ENCODE measurements at places on chromosomes 12 and 14.

GRCh38 chr12:114918535-114919233 is 234.7 kb upstream of the TBX3 start:
- no peak overlapping the region for H3K27ac ChIP-seq
- H3K36me3 ChIP-seq: no peaks in the 10 kb centered on the region
- no peaks in the 10 kb centered on the region for H3K27me3 ChIP-seq
- DNase-seq: no peak
- H3K4me3 ChIP-seq: no peak overlapping the region
- H3K4me1 ChIP-seq: peaks cover 34% of the 10 kb centered on the region

DNA sequence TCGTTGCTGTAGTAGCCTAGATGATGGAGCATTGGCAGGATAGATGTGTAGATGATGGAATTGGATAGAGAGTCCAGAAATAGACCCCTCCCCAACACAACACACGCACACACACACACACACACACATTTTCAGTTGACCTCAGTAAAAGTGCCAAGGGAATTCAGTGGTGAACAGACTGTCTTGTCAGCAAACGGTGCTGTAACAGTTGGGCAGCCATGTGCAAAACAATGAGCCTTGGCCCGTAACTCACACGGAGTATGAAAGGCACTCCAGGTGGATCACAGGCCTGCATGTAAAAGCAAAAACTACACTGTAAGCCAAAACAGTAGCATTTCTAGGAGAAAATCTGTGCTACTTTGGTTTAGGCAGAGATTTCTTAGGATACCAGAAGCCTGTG is 87.8 kb downstream of the DDX51 start:
- no peak for DNase-seq
- H3K27me3 ChIP-seq: no peaks in the 10 kb centered on the region
- H3K4me3 ChIP-seq: no peak overlapping the region

GRCh38 chr14:61643555-61643954 is 51.8 kb upstream of the HIF1A start:
- no peaks in the 10 kb centered on the region for H3K27me3 ChIP-seq
- no peak overlapping the region for H3K27ac ChIP-seq
- DNase-seq: no peak
- no peaks in the 10 kb centered on the region for H3K36me3 ChIP-seq
- H3K4me1 ChIP-seq: peaks cover 7% of the 10 kb centered on the region

DNA sequence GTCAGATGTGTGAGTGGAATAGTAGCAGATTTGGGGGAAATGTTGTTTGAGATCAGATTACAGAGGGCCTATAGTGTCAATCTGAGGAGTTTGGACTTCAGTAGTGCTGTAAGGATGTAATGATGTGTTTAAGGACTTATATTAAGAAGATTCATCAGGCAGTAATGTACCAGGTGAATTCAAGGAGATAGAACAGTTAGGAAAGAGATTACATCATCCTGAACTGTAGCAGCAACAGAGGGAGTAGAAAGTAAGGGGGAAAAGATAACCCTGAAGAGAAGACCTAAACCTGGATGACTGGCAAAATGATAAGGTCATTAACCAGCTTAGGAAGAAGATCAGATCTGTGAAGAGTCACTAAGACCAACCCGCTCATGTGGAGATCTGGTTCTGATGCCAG is 349.4 kb downstream of the PDZRN4 start:
- H3K27me3 ChIP-seq: no peaks in the 10 kb centered on the region
- no peak for DNase-seq
- H3K27ac ChIP-seq: no peak overlapping the region
- no peak overlapping the region for H3K4me3 ChIP-seq
- H3K36me3 ChIP-seq: no peaks in the 10 kb centered on the region

GRCh38 chr12:793711-794110 is 41.3 kb downstream of the WNK1 start:
- no peaks in the 10 kb centered on the region for H3K27me3 ChIP-seq
- DNase-seq: no peak
- H3K36me3 ChIP-seq: peaks cover 2% of the 10 kb centered on the region
- no peak overlapping the region for H3K27ac ChIP-seq
- peaks cover 22% of the 10 kb centered on the region for H3K4me1 ChIP-seq

GRCh38 chr14:71606064-71606463 is 326.2 kb upstream of the RGS6 start:
- peaks cover 16% of the 10 kb centered on the region for H3K4me1 ChIP-seq
- peaks cover 20% of the 10 kb centered on the region for H3K36me3 ChIP-seq
- H3K27ac ChIP-seq: no peak overlapping the region
- H3K27me3 ChIP-seq: no peaks in the 10 kb centered on the region
- DNase-seq: no peak

GRCh38 chr14:95307402-95308041 is 12.2 kb downstream of the CLMN start:
- no peak overlapping the region for H3K27ac ChIP-seq
- H3K36me3 ChIP-seq: peaks cover 2% of the 10 kb centered on the region
- H3K4me1 ChIP-seq: peaks cover 27% of the 10 kb centered on the region
- no peak overlapping the region for H3K4me3 ChIP-seq

DNA sequence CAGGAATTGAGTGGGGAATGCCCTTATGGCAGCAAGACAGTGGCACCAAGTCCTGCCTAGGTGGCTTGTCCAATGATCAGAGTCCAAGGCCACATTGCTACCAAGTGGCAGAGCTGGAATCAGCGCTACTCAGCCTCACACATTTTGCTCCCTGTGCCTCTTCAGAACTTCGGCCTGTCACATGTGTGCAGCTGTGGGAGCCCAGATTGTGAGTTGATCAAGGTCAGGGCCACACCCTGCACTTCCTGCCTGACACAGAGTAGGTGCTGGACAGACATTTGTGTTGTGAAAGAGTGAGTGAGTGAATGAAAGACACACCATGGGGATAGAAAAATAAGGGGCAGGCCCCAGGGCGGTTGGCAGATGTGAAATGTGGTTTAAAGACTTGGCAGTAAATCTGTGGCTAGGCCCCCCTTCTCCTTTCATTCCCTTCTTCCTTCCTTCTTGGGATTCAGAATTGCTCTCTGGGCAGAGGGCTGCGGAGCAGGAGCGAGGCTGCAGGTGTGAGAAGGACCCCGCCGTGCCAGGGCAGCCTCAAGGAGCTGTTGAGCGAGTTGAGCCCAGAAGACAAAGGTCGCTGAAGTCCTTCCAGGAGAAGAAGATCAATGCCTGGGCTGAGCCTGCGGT is 83.5 kb downstream of the SLC25A47 start:
- H3K4me3 ChIP-seq: no peak overlapping the region
- DNase-seq: no peak
- H3K27ac ChIP-seq: peak overlapping the region; percentile 44
- peaks cover 40% of the 10 kb centered on the region for H3K4me1 ChIP-seq
- H3K27me3 ChIP-seq: no peaks in the 10 kb centered on the region

GRCh38 chr14:22650960-22651521 is 6.9 kb upstream of the OR6J1 start:
- H3K4me1 ChIP-seq: peaks cover 3% of the 10 kb centered on the region
- H3K27ac ChIP-seq: no peak overlapping the region
- H3K4me3 ChIP-seq: no peak overlapping the region
- no peak for DNase-seq
- no peaks in the 10 kb centered on the region for H3K36me3 ChIP-seq
- peaks cover under 1% of the 10 kb centered on the region for H3K27me3 ChIP-seq
